Frontal cortex (tissue), 4 donors: ENCODE measurements at places on chromosomes 2 and 18.

DNA sequence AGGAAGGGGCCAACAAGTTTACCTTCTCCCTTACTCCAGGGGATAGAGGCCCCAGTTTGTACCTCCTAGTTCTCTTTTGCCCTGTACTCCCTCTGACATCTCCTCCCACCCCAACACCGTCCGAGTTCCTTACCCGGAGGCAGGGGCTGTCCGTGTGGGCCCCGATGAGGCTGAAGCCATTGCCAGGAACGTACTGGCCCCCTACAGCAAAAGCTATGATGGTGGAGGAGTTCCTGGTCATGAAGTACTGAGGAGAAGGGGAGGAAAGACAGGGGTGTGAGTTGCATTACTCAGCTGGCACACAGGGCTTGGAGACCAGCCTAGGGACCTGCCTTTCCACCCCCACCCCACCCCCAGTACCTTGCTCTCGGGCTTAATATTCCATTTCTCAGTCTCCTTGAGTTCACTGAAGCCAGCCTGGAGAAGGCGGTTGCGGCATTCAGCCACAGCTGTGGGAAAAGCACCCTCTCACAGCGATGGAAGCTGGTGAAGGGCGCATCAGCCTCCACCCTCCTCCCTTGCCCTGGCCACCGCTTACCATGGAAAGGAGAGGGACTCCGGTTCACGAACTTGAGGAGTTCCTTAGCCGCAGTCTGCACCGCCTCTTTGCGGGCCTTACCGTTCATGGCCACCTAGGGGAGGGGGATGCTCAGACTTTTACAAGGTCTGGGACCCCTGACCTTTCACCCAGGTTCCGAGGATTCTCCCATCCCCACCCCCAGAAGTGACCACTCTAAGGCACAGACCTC lies 1.0 kb downstream of the DNPEP start:
- DNase-seq = no peak

DNA sequence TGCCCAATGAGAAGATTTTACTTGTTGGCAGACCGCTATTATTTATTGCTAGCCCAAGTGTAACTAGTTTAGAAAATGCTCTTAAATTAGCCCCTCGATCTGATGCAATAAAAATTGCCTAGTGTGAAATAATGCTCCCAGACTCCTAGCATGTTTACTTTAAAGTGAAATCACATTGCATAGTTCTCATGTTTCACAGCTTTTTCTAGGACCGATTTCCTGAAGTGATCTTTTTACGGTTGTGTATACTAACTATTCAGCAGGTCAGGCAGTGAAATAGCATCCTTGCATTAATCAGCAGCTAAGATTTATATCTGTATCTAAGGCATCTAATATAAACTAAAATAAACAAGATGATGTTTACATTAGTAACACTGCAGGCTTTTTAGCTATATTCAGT lies 52.4 kb downstream of the PMS1 start:
- DNase-seq = no peak

DNA sequence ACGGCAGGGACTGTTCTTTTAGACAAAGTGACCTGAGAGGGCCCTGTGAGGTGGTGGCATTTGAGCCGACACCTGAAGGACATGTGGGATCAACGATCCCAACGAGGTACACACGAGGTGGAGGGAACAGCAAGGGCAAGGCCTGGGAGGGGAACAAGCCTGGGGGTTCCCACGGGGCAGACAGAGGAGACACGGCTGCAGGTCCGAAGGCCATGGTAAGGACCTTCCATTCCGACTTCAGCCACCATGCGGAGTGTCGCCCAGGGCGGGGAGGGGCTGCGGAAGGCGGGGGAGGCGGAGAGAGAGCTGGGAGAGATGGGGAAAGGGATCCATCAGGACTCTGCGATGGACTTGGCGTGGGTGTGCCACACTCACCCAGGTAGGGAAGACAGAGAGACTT lies 151.8 kb downstream of the HDAC4 start:
- no peak for DNase-seq

DNA sequence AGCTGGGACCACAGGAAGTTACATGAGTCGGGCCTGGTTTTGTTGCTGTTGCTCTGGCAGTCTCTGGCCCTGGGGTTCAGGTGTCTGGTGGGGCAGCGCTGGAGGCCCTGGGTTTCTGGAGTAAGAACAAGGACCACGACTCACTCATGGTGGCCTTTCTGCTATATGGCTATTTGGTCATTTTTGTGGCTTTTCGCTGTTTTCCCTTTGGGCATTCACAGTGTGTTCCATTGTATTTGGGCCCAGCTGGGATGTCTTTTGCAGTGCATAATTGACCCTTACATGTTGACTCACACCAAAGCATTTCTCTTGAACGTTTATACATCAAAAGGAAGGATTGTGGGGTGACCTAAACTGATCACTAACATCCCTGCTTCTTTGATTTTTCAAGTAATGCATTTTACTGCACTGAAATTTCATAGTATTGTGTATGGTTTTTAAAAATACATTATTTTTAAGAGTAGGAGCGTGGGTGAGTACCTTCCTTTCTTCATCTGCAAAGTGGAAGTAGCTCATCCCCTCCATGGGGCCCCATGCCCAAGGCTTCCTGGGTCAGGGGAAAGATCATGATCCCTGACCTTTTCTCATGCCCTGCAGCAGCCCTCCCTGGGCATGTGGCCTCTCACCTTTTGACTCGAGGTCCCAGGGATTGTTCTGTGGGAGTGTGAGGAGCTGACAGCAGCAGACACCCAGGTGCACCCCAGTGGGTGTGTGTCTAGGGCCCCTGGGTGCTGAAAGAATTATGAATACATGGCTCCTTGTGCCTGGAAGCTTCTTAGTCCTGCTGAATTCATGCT lies 225.5 kb downstream of the AGAP1 start:
- no peak for DNase-seq

GRCh38 chr2:230986520-230987136 lies 9.3 kb upstream of the SPATA3 start:
- DNase-seq = no peak

DNA sequence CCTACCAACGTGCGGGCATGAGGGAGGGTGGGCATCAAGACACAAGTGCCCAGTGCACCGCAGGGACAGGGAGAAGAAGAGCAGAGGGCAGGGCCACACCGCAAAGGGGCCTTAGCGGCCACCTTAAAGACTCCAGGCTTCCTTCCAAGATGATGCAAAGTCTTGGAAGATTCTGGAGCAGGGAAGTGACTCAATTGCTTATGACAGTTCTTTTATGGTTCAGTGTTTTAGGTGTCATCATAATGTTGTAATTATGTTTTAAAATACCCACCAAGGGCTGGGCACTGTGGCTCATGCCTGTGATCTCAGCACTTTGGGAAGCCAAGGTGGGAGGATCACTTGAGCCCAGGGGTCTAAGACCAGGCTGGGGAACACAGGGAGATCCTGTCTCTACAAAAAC lies 44.5 kb upstream of the SEMA4C start:
- no peak for DNase-seq

- no peak for DNase-seq
These were observed 59.7 kb upstream of the DNMT3A start for GRCh38 chr2:25401307-25402026.

DNA sequence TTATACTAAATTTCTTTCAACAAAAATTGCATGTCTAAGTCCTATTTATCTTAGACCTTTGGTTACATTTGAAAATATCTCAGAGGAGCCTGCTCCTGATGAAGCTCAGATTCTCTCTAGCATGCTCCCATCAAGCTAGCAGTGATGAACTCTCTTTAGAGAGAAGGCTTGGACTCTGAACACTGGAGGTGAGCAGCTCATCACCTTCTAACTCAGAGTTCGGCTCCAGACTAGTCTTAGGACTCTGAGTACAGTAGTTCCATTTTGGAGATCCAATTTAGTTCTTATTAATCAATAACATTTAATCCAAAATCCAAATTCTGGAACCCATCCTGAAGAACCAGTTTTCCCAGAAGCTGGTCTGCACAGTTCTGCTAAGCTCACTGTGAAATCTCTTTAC lies 107.8 kb downstream of the CACNB4 start:
- DNase-seq = no peak

GRCh38 chr2:44118257-44118656 lies 50.4 kb upstream of the PPM1B start:
- no peak for DNase-seq

GRCh38 chr2:10598501-10598900 lies 91.3 kb downstream of the NOL10 start:
- DNase-seq = no peak

DNA sequence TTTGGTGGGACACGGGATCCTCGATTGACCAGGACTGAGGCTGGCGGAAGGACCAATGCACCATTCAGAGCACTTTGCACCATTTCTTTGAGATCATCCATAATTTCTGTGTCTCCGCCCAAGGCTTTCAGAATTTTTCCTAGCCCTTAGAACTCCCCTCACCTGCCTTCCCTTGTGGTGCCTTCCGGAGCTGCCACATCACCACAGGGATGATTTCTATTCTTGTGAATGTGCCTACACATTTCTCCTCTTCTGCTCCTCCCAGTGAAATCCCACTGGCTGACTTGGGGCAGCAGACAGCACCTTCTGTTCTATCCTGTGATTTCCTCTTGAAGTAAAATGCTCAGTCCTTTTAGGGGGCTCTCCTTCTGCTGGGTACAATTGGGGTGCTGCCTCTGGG lies 11.2 kb downstream of the ACOXL start:
- no peak for DNase-seq

GRCh38 chr2:232874677-232875223 lies 4.7 kb downstream of the SNORC start:
- DNase-seq = no peak

DNA sequence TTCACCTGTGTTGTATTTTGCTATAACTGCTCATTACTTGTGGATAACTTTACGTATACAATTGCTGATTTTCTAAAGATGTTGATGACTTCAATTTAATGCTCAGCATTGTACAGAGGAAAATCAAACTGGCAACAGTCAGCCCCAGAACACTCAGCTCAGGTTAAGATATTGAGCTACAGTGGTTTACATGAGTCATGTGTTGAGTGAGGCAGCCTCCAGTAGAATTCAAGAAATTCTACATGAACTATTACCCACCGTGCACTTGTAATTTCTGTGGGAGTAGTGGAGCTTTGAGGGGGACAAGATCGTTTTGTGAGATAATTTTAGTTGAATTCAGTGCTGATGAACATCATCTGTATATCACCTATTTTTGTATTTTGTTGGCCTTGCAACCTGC lies 292.3 kb downstream of the ALPK2 start:
- no peak for DNase-seq

DNA sequence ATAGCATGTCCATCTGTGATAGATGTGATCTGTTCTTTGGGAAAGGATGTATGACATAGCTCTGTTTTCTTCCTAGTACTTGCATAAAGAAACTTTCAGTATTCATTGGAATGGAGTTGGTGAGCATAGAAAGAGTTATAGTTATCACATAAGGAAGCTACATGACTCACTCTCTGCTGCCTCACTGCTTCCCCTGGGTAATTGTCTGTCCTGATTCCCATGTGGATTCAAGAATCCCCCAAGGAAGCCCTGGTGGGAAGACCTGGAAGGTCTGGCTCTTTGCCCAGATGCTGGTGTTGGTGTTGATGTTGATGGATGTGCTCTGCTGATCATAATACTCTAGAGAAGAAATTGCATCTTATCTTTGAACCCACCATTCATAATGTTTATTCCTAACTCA lies 60.6 kb downstream of the PTPN4 start:
- no peak for DNase-seq

- DNase-seq = no peak
These were observed 34.8 kb upstream of the HNMT start for GRCh38 chr2:137929519-137929916.

DNA sequence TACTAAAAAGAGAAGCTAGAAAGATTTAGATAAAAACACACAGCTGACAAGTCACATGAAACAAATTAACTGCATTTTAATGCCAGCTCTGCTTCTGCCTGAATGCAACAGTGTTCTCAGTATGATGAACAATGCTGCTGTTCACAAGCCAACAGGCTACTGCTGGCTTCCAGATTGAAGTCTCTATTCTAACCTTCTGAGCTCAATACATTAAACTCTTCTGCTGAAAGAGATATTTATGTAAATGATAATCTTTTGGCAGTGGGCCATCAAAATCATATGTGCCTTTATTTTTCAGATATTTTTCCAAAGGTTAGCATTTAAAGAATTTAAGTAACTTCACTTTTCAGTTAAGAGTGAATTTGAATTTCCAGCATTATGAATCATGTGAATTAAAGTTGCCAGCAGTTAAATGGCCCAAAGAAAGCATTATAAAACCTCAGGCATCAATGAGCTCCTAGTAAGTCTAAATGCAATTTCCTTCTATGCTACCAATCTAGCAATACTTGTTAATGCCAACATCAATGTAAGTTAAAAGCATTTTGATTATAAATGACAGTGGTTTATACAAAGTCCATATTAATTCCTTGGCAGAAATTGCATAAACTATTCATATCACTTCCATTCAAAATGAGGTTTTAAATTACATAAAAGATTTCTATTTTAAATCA lies 72.4 kb downstream of the ID2 start:
- peak; percentile 50 for DNase-seq

DNA sequence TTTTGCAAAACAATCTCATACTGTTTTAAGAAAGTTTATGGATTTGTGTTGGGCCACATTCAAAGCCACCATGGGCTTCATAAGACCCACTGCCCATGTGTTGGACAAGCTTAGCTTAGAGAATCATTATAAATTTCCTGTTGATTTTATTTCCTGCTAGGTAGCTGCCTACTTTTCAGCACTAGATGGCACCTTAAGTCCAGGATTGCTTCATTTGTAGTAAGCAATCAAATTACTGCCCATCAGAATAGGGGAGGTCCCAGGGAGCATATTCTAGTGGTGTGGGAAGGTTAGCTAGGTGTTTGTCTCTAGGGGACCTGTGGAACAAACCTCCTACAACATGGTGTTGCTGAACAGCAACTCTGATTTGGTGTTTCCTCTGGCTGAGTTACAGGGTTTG lies 11.0 kb upstream of the DCDC2C start:
- peak; percentile 22 for DNase-seq

- DNase-seq = no peak
These were observed 25.2 kb upstream of the FAM117B start for GRCh38 chr2:202609381-202610145.

- no peak for DNase-seq
These were observed 136.1 kb upstream of the NRP2 start for GRCh38 chr2:205545971-205546816.

- no peak for DNase-seq
These were observed 48.6 kb upstream of the GPR17 start for GRCh38 chr2:127597046-127597983.

- DNase-seq = no peak
These were observed 16.2 kb downstream of the EML4 start for GRCh38 chr2:42185220-42185921.

- no peak for DNase-seq
These were observed 7.7 kb downstream of the ZSCAN30 start for GRCh38 chr18:35282353-35282752.

DNA sequence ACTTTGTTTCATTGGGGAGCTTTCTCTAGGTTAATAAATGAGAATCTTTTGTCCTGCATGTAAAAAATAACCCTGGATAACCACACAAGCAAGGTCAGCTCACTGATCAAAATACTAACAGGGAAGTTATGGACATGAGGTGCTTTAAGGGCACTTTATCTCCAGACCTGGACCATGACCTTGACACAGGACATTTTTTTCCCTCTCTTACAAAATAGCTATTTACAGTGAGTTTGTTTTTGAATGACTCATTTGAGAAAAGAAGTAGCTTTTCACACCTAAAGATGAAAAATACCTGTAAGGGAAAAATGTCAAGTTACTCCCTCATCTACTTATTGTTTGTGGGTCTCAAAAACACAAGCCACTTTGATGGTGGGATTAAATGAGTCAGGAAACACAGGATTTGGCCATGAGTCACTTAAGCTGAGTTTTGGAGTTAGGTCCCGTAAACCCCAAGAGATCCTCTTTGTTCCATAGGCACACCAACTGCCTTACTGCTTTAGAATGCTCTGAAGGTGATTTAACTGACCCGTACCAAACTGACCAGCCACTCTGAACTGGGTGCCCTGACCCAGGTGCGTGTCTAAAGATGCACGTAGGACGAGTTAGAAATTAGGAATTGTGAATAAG lies 479.3 kb upstream of the NXPH2 start:
- DNase-seq = no peak
